ENCODE measurements at places on chromosomes 4 and X.
A peak's percentile ranks its signal among the peaks of the same experiment; 100 is the strongest.

- DNase-seq, result no peak
Observed at GRCh38 chr4:124279741-124280140, 432.8 kb downstream of the ANKRD50 start.

DNA sequence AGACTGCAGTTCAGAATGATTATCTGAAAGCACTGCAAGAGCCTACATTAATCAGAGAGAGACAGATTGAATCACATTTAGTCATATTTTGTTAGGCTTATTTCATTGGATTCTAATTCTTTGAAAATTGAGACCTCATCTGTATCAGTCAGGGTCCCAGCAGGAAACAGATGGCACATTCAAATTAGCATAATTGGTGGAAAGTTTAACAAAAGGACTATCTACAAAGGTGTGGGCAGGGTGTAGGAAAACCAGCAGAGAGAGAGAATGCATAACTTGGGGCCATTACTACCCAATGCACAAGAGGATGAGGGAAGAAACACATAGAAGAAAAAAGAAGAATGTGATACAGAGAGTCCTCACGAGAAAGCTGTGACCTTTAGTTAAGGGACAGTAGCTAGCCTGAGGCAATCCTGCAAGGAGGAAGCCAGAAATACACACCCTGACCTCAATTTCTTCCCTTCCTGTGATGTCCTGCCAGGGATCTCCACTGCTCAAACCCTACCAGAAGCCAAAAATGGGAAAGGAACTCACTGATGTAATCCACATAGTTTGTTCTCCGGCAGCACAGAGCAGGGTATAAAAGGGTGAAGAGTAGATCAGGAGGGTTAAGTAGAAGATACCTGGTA, 17.7 kb upstream of the XKRX start:
- no peak for DNase-seq

- DNase-seq, result no peak
Observed at GRCh38 chrX:40579900-40580536, 752 bp upstream of the ATP6AP2 start.

DNA sequence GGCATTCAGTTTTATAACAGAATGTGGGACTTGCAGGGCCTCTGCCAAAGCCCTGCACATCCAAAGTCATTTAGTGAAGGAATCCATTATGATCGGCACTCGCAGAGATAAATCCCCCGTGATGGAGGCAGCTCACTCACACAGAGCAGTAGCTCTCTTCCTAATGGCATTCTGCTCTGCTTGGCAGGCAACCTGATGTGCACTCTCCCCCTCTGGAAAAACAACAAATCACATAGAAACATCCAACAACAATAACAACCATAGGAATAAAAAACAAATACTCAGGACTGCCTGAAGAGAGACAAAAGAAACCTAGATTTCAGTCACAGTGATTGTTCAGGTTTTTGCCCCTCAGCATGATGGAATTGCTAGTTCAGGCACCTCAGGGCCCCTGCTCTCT, 59.7 kb downstream of the NAA11 start:
- no peak for DNase-seq

DNA sequence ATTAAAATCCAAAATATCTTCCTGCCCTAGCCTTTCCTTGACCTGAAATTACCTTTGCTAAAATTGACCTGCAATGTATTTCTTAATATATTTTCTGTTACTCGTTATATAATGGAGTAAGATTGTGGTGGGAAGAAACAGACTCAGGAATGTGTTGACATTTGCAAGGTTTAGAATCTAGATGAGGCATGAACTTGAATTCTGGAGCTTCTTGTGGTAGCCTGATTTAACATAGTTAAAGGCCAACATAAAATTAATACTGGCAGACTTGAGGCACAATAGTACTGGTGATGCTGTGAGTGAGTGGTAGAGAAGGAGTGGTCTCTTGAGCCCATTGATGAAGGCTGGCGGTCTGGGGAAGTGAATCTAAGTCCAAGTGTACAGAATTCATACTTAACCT, 197.9 kb upstream of the SPRY1 start:
- DNase-seq, result no peak

- peak; percentile 72 for DNase-seq
Observed at GRCh38 chr4:16896881-16897750, 1.3 kb downstream of the LDB2 start.

DNA sequence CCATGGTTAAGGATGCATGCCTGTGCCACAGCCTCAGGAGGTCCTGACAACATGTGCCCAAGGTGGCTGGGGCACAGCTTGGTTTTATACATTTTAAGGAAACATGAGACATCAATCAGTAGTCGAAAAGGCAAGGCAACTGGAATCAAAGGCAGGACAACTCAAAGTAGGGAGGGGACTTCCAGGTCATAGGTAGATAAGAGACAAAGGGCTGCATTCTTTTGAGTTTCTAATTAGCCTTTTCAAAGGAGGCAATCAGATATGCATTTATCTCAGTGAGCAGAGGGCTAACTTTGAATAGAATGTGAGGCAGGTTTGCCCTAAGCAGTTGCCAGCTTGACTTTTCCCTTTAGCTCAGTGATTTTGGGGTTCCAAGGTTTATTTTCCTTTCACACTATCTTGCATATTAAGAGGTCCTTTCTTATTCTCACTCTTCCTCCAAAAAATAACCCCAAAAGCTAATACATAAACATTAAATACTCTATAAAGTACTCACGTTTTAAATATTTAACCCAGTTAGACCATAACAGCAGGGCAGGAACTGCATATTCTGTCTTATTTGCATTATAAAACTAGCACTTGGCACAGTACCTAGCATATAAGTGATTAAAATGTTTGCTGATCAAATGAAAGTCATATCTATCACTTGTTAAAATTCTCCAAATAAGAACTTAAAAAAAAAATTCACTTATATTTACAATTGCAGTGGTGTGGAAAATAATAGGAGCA, 36.3 kb upstream of the UGT8 start:
- no peak for DNase-seq

- no peak for DNase-seq
Observed at GRCh38 chr4:113675731-113676697, 85.5 kb downstream of the CAMK2D start.

GRCh38 chr4:143163614-143164013, 21.1 kb upstream of the USP38 start:
- no peak for DNase-seq

GRCh38 chr4:15213302-15213970, 211.2 kb downstream of the CPEB2 start:
- DNase-seq, result no peak

- DNase-seq, result peak; percentile 74
Observed at GRCh38 chrX:102832661-102833060, 104.4 kb upstream of the RAB40AL start.

GRCh38 chrX:54495814-54496516, at the start of gene FGD1:
Gene FGD1, minus strand, starts transcription at chrX:54496234. Its CDS starts 802 bp downstream, at chrX:54495432.
- DNase-seq, result peak; percentile 75

GRCh38 chrX:103608306-103608963, 672 bp downstream of the TCEAL3 start:
- DNase-seq, result peak; percentile 51

- DNase-seq, result no peak
Observed at GRCh38 chrX:12378706-12379105, 240.4 kb downstream of the FRMPD4 start.

GRCh38 chrX:71941776-71942175, 31.1 kb downstream of the NHSL2 start:
- peak; percentile 90 for DNase-seq

DNA sequence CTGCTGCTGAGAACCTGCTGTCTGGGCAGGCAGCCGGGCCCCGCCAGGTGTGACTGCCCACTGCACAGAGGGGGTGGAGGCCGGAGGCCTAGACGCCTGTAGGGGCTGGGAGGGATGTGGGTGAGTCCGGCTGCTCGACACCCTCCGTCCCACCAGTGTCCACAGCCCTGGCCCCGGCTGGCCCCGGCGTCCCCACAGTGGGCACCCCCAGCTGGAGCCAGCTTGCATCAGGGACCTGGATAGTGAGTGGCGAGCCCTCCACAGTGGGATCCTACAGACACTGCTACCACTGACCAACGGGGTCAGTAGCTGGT, 34.7 kb upstream of the SPON2 start:
- DNase-seq, result peak; percentile 43

GRCh38 chr4:148091896-148092295, 350.3 kb downstream of the NR3C2 start:
- DNase-seq, result no peak

GRCh38 chr4:119906277-119906676, 160.4 kb downstream of the MAD2L1 start:
- DNase-seq, result no peak

- DNase-seq, result no peak
Observed at GRCh38 chr4:7334521-7335275, 100.0 kb downstream of the PSAPL1 start.

GRCh38 chr4:22179124-22179874, 230.7 kb upstream of the KCNIP4 start:
- no peak for DNase-seq

- no peak for DNase-seq
Observed at GRCh38 chr4:17385403-17385802, 126.5 kb downstream of the QDPR start.

DNA sequence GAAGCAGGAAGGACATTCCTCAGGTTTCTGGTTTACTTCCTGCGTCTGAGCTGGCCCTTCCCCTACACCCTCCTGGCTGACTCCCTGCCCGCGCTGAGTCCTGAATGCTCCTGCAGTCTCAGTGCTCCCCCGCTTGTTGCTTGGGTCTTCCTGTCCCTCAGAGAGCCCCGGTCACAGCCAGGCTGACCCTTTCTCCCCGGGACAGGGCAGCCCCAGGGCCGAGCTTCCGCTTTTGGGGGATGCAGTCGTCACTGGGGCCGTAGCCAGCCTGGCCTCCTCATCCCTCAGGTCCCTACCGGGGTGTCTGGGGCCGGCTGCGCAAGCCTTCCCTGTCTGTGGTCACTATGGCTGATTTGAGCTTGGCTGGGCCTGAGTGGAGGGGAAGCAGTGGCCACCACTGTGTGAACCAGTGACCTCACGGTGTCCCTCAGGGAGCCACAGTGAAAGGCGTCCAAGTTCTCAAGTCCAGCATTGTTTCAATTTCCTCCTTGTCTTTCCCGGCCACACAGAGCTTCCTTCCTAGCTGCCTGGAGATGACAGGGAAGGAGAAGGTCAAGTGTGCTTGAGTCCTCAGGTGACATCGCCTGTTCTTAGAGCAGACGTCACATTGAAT, 34.1 kb upstream of the ASMTL start:
- peak; percentile 69 for DNase-seq

GRCh38 chr4:182170417-182170935, 72.7 kb upstream of the TENM3 start:
- no peak for DNase-seq

DNA sequence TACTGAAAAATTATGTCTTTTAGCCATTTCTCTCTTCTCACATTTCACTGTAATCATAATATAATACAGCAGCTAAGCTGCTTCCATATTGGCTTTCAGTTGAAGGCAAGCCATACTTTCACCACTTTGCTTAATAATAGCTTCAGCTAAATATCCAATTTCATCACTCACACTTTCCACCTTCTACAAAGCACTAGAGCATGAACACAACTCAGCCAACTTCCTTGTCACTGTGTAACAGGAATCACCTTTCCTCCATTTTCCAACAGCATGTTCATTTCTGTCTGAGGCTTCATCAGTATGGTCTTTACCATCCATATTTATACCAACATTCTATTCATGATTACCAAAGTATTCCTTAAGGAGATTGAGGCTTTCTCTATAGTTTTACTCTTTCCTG, 219.8 kb upstream of the CTSO start:
- DNase-seq, result no peak

GRCh38 chr4:22778547-22779163, 85.9 kb downstream of the GBA3 start:
- no peak for DNase-seq

All from islet precursor cell (in vitro differentiated cells).